Endothelial cell of umbilical vein (primary cell): ENCODE measurements at places on chromosomes 2 and 18. TPM values are rescaled to one million over a fixed set of nuclear protein-coding genes. Genes with fewer than 3 reads are reported as not detected.

The PLEK gene
- total RNA-seq, result 0.11 and 0.18 TPM in 2 replicates

The TYMS gene
- total RNA-seq, result 189 and 200 TPM in 2 replicates

The ZNF396 gene
- total RNA-seq, result 0.44 and 0.72 TPM in 2 replicates

The ASB18 gene
- not detected in 2 replicates for total RNA-seq

The C2orf66 gene
- 0.27 and 0.39 TPM in 2 replicates for total RNA-seq

The NT5C1B gene
- total RNA-seq, result not detected in 2 replicates

The MOGAT1 gene
- not detected in 2 replicates for total RNA-seq

The CDH19 gene
- not detected in 2 replicates for total RNA-seq

The IL18R1 gene
- 3.6 and 4.0 TPM in 2 replicates for total RNA-seq

The KIF5C gene
- 0.21 and 0.55 TPM in 2 replicates for total RNA-seq

The HTRA2 gene
- total RNA-seq, result 32.6 and 34.3 TPM in 2 replicates

DNA sequence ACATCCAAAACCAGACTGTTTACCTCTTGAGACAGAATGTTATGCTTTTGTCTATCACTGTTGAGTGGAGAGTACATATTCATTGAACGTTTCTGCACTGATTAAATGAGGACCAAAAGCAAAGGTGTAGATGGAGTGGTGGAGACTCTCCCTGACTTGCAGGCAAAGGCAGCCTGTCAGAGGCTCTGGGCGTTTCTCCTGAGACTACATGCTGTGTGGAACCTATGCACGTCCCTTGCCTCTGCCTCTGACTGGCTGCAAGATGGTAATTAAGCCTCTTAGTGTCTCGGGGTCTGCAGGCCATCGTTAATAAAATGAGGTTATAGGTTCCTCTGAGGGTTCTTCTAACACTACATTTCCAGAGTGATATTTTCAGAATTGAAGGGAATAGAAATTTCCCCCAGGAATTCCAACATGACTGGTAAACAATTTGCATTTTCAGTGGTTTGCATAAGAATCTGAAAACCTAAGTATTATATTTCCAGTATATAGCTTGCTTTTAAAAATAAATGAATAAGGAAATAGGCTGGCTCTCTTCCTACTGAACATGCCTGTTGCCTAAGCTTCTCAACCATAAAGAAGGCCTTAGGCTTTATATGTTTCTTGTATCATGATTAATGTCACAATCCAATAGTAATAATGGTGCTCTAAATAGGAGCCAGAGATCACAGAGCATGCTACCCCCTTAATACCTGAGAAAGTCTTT lies 107.4 kb downstream of the FTCDNL1 start:
- H3K27ac ChIP-seq, result no peak overlapping the region
- peaks cover 2% of the 10 kb centered on the region for H3K27me3 ChIP-seq
- H3K4me3 ChIP-seq, result no peak overlapping the region
- no peaks in the 10 kb centered on the region for H3K4me1 ChIP-seq
- DNase-seq, result no peak

- no peaks in the 10 kb centered on the region for H3K36me3 ChIP-seq
- H3K27me3 ChIP-seq, result no peaks in the 10 kb centered on the region
- H3K27ac ChIP-seq, result no peak overlapping the region
- no peak for DNase-seq
- no peaks in the 10 kb centered on the region for H3K4me1 ChIP-seq
Measured at GRCh38 chr2:174610243-174610995, 12.8 kb upstream of the WIPF1 start.

DNA sequence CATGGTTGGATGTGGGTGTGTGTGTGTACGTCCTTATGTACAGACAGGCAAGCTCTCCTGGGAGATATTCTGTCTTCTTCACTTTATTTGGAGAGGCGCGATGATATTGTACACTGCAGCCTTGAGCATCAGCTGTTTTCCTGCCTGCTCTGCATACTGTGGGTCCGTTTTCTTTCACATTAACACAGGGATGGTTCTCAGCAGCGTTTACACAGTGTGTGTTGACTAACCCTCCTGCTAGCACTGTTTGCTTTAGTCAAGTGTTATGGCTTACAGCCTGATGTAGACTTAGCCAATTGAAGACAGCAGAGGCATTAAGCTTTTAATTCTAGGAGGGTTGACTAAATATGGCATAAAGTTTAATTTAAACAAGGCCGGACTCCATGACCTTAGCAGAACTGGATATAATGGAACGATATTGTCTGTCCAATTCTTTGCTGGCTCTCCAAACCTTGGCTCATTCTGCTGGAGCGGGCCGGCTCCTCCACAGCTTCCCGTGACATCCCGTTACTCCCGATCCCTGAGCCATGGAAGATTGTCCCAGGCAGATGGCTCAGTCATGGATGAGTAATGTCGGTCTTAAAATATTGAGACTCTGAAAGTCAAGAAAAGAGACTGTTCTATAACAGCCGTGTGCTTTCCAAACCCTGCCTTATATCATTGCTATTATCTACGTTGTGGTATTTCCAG lies 134.7 kb downstream of the TPGS2 start:
- H3K4me1 ChIP-seq, result no peaks in the 10 kb centered on the region
- H3K36me3 ChIP-seq, result no peaks in the 10 kb centered on the region
- H3K27me3 ChIP-seq, result peaks cover 2% of the 10 kb centered on the region

DNA sequence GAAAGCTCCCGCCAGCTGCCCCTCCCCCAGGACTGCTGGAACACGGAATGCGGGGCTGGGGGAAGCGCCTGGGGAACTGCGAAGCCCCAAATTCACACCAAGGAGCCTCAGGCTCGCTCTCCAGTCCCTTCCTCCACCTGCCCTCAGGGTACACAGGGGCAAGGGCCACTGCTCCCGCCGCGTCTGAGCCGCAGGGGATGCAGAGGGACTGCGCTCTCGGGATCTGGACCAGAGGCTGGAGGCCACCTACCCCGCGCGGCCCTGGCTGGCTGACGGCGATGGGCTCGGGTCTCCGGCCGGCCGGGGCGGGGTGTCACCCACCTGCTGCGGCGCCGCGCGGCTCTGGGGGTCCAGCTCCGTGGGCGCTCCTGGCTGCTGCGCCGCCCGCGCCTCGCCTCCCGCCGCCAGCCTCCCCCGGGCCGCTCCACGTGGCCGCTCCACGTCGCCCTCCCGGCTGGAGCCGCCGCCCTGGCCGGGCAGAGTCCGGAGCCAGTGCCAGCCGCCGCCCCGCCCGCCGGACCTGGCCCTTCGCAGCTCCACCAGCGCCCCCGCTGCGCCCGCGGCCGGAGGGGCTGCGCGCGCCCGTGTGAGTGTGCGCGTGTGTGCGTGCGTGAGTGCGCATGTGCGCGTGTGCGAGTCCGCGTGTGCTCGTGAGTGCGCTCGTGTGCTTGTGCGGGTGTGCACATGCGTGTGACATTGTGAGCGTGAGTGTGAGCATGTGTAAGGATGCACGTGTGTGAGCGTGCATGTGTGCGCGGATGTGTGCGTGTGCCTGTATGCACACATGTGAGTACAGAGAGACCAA lies at the start of gene CGREF1:
TSS of gene CGREF1 (minus strand) at position 604 of the 805 bp plus-strand sequence. CDS start 14,762 bp downstream, outside the sequence.
- peak; percentile 22 for DNase-seq
- no peaks in the 10 kb centered on the region for H3K36me3 ChIP-seq
- H3K4me3 ChIP-seq, result no peak within 1 kb of the TSS
- H3K27ac ChIP-seq, result no peak within 1 kb of the TSS
- peaks cover 13% of the 10 kb centered on the region for H3K27me3 ChIP-seq

GRCh38 chr2:160168878-160169277 lies 31.2 kb downstream of the ITGB6 start:
- no peaks in the 10 kb centered on the region for H3K36me3 ChIP-seq
- no peaks in the 10 kb centered on the region for H3K27me3 ChIP-seq
- H3K4me3 ChIP-seq, result no peak overlapping the region

- no peak overlapping the region for H3K27ac ChIP-seq
- peak; percentile 4 for DNase-seq
- H3K36me3 ChIP-seq, result no peaks in the 10 kb centered on the region
- peaks cover 4% of the 10 kb centered on the region for H3K4me1 ChIP-seq
- H3K27me3 ChIP-seq, result peaks cover 49% of the 10 kb centered on the region
Measured at GRCh38 chr18:10454681-10455557, 484 bp downstream of the APCDD1 start.

DNA sequence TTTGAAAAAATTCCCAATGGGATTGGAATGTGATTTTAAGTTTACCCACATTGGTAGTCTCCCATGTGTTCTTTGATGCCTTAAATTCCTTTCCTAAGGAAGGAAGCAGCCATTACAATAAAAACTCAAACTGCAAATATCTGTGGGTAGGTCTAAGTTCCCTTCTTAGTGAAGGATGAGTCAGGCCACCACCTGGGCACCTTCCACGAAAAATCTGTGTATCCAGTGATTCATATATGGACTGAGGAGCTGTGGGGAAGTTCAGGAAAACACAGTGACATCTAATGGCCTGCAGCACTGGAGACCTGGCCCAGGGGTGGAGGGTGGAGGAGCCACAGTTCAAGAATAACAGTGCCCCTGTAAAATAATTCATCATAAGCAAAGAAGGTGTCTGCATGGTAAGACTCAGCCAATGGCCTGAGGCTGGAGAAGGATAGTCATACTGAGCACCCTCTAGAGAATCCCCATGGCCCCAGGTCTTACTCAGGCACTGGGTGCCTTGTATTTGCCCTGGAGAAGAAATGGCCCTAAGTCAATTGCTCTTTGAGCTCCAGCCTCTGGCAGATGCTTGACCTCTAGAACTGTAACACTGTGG lies 248.6 kb downstream of the SP3 start:
- no peaks in the 10 kb centered on the region for H3K36me3 ChIP-seq
- H3K4me3 ChIP-seq, result no peak overlapping the region
- no peak overlapping the region for H3K27ac ChIP-seq
- no peak for DNase-seq

DNA sequence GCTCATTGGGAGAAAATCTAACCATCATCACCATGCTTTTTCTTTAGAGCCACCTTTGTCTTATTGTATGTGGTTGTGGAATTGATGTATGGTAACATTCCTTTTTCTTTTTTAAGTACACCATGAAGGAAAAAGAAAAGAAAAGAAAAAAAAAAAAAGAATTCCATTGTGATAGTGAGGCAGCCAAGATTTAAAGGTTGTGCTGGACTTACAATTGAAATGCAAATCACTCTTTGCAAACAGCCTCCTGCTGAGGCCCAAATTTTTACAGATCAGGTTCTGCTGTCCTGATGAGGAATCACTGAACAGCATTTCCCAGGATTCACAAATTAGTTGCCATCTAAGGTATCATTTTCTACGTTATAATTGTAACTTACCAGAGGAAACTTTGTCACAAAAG lies 1101.0 kb upstream of the FANCL start:
- no peaks in the 10 kb centered on the region for H3K36me3 ChIP-seq
- H3K27me3 ChIP-seq, result no peaks in the 10 kb centered on the region
- H3K4me3 ChIP-seq, result no peak overlapping the region

- H3K27me3 ChIP-seq, result no peaks in the 10 kb centered on the region
- peak; percentile 66 for DNase-seq
- peak overlapping the region; percentile 67 for H3K27ac ChIP-seq
- peaks cover 20% of the 10 kb centered on the region for H3K4me1 ChIP-seq
- no peaks in the 10 kb centered on the region for H3K36me3 ChIP-seq
- no peak overlapping the region for H3K4me3 ChIP-seq
Measured at GRCh38 chr18:62420151-62420512, 95.0 kb downstream of the TNFRSF11A start.

- H3K27me3 ChIP-seq, result no peaks in the 10 kb centered on the region
- H3K4me3 ChIP-seq, result no peak overlapping the region
- DNase-seq, result no peak
- H3K36me3 ChIP-seq, result no peaks in the 10 kb centered on the region
Measured at GRCh38 chr2:168529900-168530561, 74.0 kb downstream of the CERS6 start.

DNA sequence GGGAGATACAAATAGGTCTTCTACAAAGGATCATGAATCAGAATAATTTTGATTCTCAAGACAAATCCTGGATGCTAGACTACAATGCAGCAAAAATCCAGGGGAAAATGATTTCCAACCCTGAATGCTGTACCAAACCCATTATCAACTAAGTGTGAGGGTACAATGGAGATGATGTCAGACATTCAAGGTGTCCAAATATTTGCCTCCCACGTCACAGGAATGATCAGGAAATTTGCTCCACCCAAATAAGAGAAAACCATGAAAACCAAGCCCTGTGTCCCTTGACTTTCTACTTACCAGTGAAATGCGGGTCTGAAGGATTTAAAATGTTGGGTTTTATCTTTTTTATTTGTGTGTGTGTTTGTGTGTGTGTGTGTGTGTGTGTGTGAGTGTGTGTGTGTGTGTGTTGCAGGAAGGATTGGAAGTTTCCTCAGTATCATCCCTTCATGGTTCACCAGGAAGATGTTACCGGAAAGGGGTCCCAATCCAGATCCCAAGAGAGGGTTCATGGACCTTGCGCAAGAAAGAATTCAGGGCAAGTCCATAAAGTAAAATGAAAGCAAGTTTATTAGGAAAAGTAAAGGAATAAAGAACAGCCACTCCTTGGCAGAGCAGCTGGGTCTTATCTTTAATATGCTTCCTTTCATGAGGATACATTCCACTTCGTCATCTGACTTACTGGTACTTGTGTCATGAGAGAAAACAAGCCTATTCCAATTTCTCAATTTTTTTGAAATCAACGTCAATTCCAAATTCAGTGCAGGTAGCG lies 61.1 kb upstream of the ID2 start:
- no peaks in the 10 kb centered on the region for H3K4me1 ChIP-seq
- H3K27me3 ChIP-seq, result no peaks in the 10 kb centered on the region
- H3K27ac ChIP-seq, result no peak overlapping the region
- DNase-seq, result no peak

GRCh38 chr2:174174741-174175140 lies 73.6 kb downstream of the OLA1 start:
- no peak overlapping the region for H3K27ac ChIP-seq
- H3K36me3 ChIP-seq, result peaks cover 3% of the 10 kb centered on the region
- no peaks in the 10 kb centered on the region for H3K4me1 ChIP-seq
- no peaks in the 10 kb centered on the region for H3K27me3 ChIP-seq
- H3K4me3 ChIP-seq, result no peak overlapping the region

DNA sequence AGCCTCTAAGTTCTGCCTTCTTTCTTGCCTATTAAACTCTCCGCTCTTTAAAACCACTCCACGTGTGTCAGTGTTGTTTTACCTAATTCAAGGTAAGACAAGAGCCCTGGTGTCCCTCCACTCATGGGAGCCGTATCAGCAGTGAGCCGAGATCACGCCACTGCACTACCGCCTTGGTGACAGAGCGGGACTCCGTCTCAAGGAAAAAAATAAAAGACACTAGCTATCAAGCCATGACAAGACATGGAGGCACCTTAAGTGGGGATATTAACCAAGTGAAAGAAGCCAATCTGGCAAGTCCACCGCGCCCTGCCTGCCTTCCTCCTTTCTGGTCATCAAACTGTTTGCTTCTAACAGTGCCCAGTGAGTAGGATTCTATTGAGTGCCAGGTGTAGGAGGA lies 40.2 kb upstream of the LBH start:
- H3K4me1 ChIP-seq, result no peaks in the 10 kb centered on the region
- no peak overlapping the region for H3K4me3 ChIP-seq
- H3K27me3 ChIP-seq, result no peaks in the 10 kb centered on the region
- DNase-seq, result no peak

- no peak overlapping the region for H3K4me3 ChIP-seq
- H3K27ac ChIP-seq, result no peak overlapping the region
- H3K27me3 ChIP-seq, result no peaks in the 10 kb centered on the region
- no peak for DNase-seq
Measured at GRCh38 chr18:9762526-9762925, 54.4 kb downstream of the RAB31 start.

GRCh38 chr2:150088538-150088937 lies 398.9 kb downstream of the RND3 start:
- no peaks in the 10 kb centered on the region for H3K36me3 ChIP-seq
- peaks cover 7% of the 10 kb centered on the region for H3K4me1 ChIP-seq
- peak overlapping the region; percentile 42 for H3K27ac ChIP-seq
- H3K27me3 ChIP-seq, result no peaks in the 10 kb centered on the region
- DNase-seq, result peak; percentile 58
- no peak overlapping the region for H3K4me3 ChIP-seq

- peak; percentile 86 for DNase-seq
- peak overlapping the region; percentile 79 for H3K27ac ChIP-seq
- H3K36me3 ChIP-seq, result no peaks in the 10 kb centered on the region
- no peak overlapping the region for H3K4me3 ChIP-seq
- H3K4me1 ChIP-seq, result peaks cover 66% of the 10 kb centered on the region
Measured at GRCh38 chr18:77067291-77068061, 65.1 kb downstream of the MBP start.
